Activated CD4-positive, alpha-beta T cell treated with anti-CD3 and anti-CD28 coated beads for 36 hours (primary cell): ENCODE measurements at places on chromosomes 11 and 22. TPM values are rescaled to one million over a fixed set of nuclear protein-coding genes. Genes with fewer than 3 reads are reported as not detected.

ELF5 gene
- total RNA-seq = not detected

- H3K4me3 ChIP-seq = no peak overlapping the region
- no peaks in the 10 kb centered on the region for H3K36me3 ChIP-seq
- H3K4me1 ChIP-seq = peaks cover 2% of the 10 kb centered on the region
- no peaks in the 10 kb centered on the region for H3K27me3 ChIP-seq
- DNase-seq = no peak
Observed at GRCh38 chr11:2293984-2294925, 7.5 kb downstream of the C11orf21 start.

DNA sequence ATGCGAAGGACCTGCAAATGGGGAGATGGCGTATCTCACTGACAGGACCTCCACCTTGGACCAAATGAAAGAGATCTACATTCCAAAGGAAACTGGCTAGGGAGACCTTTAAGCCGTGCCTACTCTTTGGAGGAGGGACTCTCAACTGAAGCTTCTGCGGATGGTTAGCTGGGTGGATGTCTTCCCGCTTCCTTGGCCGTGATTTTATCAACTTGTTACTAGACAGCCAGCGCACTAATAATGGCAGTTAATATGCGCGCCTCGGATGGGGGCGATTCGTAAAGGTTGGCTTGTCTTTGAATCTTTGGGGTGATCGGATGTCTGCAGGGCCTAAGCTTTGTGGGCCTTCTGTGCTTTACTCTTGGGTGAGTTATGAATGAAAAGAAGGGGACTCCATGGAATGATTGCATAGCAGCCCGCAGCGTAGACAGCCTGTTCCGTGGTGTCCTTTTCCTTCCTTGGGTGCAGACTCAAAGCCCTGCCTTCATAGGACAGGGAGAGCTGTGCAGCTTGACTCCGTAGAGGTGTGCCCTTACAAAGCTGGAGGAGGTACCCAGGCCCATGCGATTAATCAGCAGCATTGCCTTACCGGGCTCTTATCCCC lies 1.5 kb downstream of the ZNRF3 start:
- H3K36me3 ChIP-seq = no peaks in the 10 kb centered on the region
- peak overlapping the region; percentile 66 for H3K4me3 ChIP-seq
- H3K27me3 ChIP-seq = peaks cover 31% of the 10 kb centered on the region
- H3K27ac ChIP-seq = no peak overlapping the region

DNA sequence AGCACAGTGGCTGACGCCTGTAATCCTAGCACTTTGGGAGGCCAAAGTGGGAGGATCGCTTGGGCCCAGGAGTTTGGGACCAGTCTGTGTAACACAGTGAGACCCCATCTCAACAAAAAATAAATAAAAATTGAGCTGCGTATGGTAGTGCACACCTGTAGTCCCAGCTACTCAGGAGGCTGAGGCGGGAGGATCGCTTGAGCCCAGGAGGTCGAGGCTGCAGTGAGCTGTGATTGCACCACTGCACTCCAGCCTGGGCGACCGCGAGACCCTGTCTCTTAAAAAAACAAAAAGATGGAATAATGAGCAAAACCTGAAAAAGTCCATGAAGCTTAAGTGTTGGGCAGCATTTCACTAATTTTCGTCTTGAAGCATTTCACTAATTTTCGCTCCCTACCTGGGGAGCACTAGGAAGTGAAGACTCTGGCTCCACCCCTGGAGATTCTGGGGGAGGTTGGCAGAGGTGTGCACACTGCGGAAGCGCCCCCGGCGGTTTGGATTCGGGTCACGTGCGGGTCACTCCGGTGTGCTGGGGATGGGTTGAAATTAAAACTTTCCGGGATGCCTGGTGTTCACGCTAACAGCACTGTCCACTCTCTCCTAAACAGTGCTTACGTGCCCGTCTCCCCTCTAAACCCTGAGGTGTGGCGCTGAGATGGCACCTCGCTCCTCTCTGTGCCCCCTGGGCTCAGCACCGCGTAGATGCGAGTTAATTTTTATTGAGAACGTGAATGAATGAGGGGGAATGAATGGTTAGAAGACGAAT lies 906 bp upstream of the NAA40 start:
- H3K27me3 ChIP-seq = no peaks in the 10 kb centered on the region
- H3K4me1 ChIP-seq = peaks cover 16% of the 10 kb centered on the region
- H3K4me3 ChIP-seq = peak overlapping the region; percentile 83
- H3K27ac ChIP-seq = peak overlapping the region; percentile 87
- peaks cover 2% of the 10 kb centered on the region for H3K36me3 ChIP-seq

- peaks cover 8% of the 10 kb centered on the region for H3K4me1 ChIP-seq
- H3K4me3 ChIP-seq = no peak overlapping the region
- peak; percentile 90 for DNase-seq
Observed at GRCh38 chr22:24525416-24526037, 29.4 kb downstream of the GUCD1 start.

DNA sequence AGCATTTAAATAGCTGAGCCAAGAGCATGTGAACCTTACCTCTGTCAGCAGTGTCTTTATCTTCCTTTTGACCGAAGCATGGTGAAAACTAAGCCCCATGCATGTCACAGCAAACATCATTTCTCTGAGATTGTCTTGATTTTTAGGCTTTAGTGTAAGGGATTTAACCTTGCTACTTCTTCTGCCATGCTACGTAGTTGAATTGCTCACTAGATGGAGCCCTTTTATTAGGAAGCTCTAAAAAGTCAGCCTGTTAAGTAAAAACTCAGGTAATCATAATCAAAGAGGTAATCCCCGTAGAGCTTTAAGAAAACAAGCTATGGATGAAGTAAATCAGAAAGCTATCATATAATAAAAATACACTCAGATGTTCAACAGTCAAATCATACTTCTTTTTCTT lies 149.5 kb downstream of the PGR start:
- no peaks in the 10 kb centered on the region for H3K36me3 ChIP-seq
- DNase-seq = no peak
- H3K27me3 ChIP-seq = no peaks in the 10 kb centered on the region
- no peak overlapping the region for H3K4me3 ChIP-seq

DNA sequence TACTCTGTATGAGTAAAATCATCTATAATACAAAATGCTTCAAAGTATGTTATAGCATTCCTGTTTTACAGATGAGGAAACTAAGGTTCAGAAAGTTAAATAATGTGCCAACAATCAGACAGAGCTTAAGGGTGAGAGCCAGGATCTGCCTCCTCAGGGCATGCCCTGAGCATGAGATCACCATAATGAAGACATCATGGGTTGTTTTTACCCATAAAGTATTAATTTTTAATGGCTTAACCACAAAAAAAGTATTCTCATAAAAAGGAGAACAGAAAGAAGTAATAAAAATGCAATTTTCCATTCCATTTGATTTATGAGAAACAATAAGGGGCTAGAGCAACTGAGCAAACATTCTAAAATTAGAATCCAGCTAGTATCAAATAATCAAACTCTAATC lies 534.3 kb upstream of the ARHGAP42 start:
- DNase-seq = no peak
- H3K4me1 ChIP-seq = no peaks in the 10 kb centered on the region
- H3K4me3 ChIP-seq = no peak overlapping the region
- no peaks in the 10 kb centered on the region for H3K36me3 ChIP-seq
- no peak overlapping the region for H3K27ac ChIP-seq
- no peaks in the 10 kb centered on the region for H3K27me3 ChIP-seq

ALDH3B2 gene
- total RNA-seq = not detected

ANO1 gene
- total RNA-seq = not detected

MUC2 gene
- not detected for total RNA-seq

DNA sequence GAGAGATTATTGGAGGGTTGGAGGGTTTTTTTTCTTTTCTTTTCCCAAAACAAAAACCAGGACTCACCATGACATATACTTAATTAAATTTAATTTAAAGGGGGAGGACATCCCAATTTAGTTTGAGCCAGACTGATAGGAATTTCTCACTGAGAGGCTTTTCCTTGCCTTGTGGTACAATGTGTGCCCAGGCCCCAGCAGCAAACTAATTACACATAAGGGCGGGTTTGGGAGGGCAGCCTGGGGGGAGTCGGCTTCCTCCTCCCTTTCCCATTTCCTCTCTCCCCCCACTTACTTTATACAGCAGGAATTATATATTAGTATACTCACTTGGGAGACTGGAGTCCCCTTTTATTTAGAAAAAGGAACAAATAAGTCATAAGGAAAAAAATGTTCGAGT lies 2.9 kb downstream of the TEAD1 start:
- peaks cover 16% of the 10 kb centered on the region for H3K4me1 ChIP-seq
- H3K27me3 ChIP-seq = peaks cover 65% of the 10 kb centered on the region
- no peak overlapping the region for H3K4me3 ChIP-seq

- peaks cover 5% of the 10 kb centered on the region for H3K27me3 ChIP-seq
- H3K4me3 ChIP-seq = no peak overlapping the region
- no peak overlapping the region for H3K27ac ChIP-seq
- H3K36me3 ChIP-seq = no peaks in the 10 kb centered on the region
- no peak for DNase-seq
- H3K4me1 ChIP-seq = peaks cover 10% of the 10 kb centered on the region
Observed at GRCh38 chr22:45058622-45058912, 48.8 kb upstream of the PHF21B start.

- no peaks in the 10 kb centered on the region for H3K36me3 ChIP-seq
- no peak overlapping the region for H3K4me3 ChIP-seq
- no peak overlapping the region for H3K27ac ChIP-seq
- DNase-seq = no peak
- H3K27me3 ChIP-seq = peaks cover 20% of the 10 kb centered on the region
Observed at GRCh38 chr11:113043698-113044097, 82.5 kb downstream of the NCAM1 start.

DNA sequence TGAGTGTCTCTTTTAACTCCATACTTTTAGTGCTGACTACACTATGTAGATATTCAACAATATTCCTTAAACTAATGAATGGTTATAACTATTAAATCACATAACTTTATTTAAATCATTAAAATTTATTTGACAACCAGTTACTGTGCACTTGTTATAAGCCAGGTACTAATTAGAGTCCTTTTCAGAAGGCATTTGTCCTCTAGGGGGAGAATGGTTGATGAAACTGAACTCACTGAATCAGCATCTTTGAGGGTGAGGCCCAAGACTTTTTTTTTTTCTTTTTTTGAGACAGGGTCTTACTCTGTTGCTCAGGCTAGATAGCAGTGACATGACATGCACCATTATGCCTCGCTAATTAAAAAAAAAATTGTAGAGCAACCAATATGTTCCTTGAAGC lies 515.6 kb upstream of the CCDC90B start:
- H3K27me3 ChIP-seq = peaks cover 7% of the 10 kb centered on the region
- no peaks in the 10 kb centered on the region for H3K36me3 ChIP-seq
- H3K27ac ChIP-seq = no peak overlapping the region
- H3K4me1 ChIP-seq = no peaks in the 10 kb centered on the region
- DNase-seq = no peak

HTATIP2 gene
- 60.4 TPM for total RNA-seq

KLHL35 gene
- 0.62 TPM for total RNA-seq

DDT gene
- 91.3 TPM for total RNA-seq

ANO3 gene
- not detected for total RNA-seq

- no peak overlapping the region for H3K4me3 ChIP-seq
- H3K27ac ChIP-seq = no peak overlapping the region
- DNase-seq = no peak
- peaks cover 19% of the 10 kb centered on the region for H3K36me3 ChIP-seq
- no peaks in the 10 kb centered on the region for H3K27me3 ChIP-seq
Observed at GRCh38 chr11:78548911-78549590, 25.6 kb downstream of the NARS2 start.

DNA sequence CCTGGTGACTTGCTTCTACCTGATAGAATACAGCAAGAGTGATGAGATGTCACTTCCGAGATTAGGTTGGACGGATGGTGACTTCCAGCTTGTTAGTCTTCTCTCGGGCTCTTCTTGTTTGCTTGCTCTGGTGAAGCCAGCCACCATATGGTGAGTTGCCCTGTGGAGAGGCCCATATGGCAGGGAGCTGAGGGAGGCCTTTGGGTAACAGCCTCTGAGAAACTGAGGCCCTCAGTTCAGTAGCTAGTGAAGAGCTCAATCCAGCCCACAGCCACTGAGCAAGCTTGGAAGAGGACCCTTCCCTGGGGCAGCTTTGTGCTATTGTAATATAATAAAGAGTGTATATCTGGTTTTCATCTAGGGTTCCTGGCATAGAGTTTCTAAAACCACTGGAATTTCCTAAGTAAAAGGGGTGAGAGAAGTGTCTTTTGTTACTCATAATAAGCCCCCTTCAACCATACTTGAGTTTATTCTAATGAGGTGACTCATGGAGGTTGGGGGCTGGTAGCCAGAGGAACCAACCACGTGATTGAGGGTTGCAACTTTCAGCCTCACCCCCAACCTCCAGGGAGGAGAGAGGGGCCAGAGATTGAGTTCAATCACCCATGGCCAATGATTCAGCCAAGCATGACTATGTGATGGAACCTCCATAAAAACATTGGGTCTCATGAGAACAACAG lies 8.0 kb upstream of the TPCN2 start:
- peaks cover 15% of the 10 kb centered on the region for H3K4me1 ChIP-seq
- peak; percentile 46 for DNase-seq
- peaks cover 2% of the 10 kb centered on the region for H3K27me3 ChIP-seq
- no peak overlapping the region for H3K27ac ChIP-seq
- H3K36me3 ChIP-seq = no peaks in the 10 kb centered on the region

DNA sequence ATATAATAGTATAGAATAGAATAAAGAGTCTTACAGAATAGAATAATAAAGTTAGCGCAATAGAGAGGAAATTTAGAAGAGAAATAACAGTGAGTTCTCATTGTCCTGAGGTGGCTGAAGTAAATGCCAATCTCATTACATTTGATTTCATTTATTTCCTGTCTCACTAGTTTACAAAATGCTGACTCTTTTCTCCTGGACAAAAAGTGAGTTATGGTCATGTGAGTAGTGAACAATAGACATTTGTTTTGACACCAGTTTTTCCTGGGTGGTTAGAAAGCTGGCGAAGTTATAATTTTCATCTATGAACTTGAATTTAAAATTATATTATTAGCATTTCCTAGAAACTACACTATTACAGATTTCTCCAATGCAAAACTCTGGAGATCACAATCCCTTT lies 143.7 kb downstream of the TYR start:
- no peaks in the 10 kb centered on the region for H3K27me3 ChIP-seq
- no peaks in the 10 kb centered on the region for H3K4me1 ChIP-seq
- DNase-seq = no peak

DNA sequence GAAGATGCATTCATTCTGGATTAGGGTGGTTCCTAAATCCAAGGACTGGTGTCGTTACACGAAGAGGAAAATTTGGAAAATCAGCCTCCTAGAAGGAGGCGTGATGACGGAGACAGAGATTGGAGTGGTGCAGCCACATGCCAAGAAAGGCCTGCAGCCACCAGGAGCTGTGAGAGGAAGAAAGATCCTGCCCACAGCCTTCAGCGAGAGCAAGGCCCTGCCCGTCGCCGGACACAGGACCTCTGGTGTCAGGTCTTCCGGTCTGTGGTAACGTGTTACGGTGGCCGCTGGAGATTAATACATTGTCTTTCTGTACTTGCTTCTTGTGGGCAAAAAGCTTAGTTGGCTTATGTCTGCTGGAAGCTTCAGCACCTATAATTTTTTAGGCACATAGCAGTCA lies 1045.8 kb downstream of the BRD1 start:
- no peaks in the 10 kb centered on the region for H3K36me3 ChIP-seq
- H3K4me1 ChIP-seq = no peaks in the 10 kb centered on the region
- peaks cover 6% of the 10 kb centered on the region for H3K27me3 ChIP-seq
- H3K4me3 ChIP-seq = no peak overlapping the region

DNA sequence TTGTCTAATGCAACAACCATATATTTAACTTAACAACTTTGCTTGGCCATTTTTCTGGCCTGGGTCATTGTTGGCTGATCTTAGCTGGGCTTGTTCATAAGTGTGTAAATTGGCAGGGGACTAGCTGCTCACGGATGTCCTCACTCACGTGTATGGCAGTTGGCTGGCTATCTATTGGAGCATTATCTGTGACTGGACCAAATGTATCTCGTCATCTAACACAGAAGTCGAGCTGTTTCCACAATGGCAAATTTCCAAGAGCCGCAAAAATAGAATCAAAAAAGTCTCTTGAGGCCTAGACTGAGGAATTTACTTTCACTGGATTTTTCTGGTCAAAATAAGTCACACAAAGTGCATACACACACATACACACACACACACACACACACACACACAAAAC lies 893.3 kb downstream of the FAM181B start:
- no peaks in the 10 kb centered on the region for H3K36me3 ChIP-seq
- no peak overlapping the region for H3K27ac ChIP-seq
- H3K4me1 ChIP-seq = no peaks in the 10 kb centered on the region
- no peaks in the 10 kb centered on the region for H3K27me3 ChIP-seq
